Ovary (tissue), 10 donors: ENCODE measurements at places on chromosomes 16 and 17. TPM values are rescaled to one million over a fixed set of nuclear protein-coding genes. Genes with fewer than 3 reads are reported as not detected.

CEP112 gene
- polyA plus RNA-seq = 10.3 TPM

SGCA gene
- polyA plus RNA-seq = 3.4 TPM

KRT27 gene
- polyA plus RNA-seq = not detected

CMTM2 gene
- not detected for polyA plus RNA-seq

GRIN2C gene
- polyA plus RNA-seq = 0.58 TPM

NPIPB8 gene
- not detected for polyA plus RNA-seq

ODAD4 gene
- polyA plus RNA-seq = 2.1 TPM

RGS9 gene
- 5.4 TPM for polyA plus RNA-seq

CIAO2B gene
- polyA plus RNA-seq = 40.1 TPM

NOB1 gene
- polyA plus RNA-seq = 86.6 TPM

TRPV3 gene
- 0.85 TPM for polyA plus RNA-seq

PIRT gene
- polyA plus RNA-seq = not detected

SLC38A8 gene
- not detected for polyA plus RNA-seq

VWA3A gene
- polyA plus RNA-seq = 0.15 TPM

TSPOAP1 gene
- 8.3 TPM for polyA plus RNA-seq

SAMD14 gene
- polyA plus RNA-seq = 0.77 TPM

NME2 gene
- polyA plus RNA-seq = 717 TPM

ZNF423 gene
- polyA plus RNA-seq = 4.7 TPM

KLHL11 gene
- 3.9 TPM for polyA plus RNA-seq

GAN gene
- polyA plus RNA-seq = 1.1 TPM

TEKT3 gene
- polyA plus RNA-seq = 1.0 TPM

GINS3 gene
- 4.8 TPM for polyA plus RNA-seq

KRT35 gene
- polyA plus RNA-seq = not detected

C1QTNF8 gene
- polyA plus RNA-seq = not detected

CCDC92B gene
- polyA plus RNA-seq = 0.07 TPM

KRTAP4-12 gene
- not detected for polyA plus RNA-seq

SCIMP gene
- 0.45 TPM for polyA plus RNA-seq
